NCI-H1417 treated with DMSO at 0.1 percent for 48 hours (cell line): ENCODE measurements at places on chromosomes 13 and 19.

- DNase-seq: no peak
Measured at GRCh38 chr19:3284759-3285646, 60.5 kb downstream of the CELF5 start.

GRCh38 chr13:91644806-91645205 lies 246.4 kb downstream of the GPC5 start:
- no peak for DNase-seq

DNA sequence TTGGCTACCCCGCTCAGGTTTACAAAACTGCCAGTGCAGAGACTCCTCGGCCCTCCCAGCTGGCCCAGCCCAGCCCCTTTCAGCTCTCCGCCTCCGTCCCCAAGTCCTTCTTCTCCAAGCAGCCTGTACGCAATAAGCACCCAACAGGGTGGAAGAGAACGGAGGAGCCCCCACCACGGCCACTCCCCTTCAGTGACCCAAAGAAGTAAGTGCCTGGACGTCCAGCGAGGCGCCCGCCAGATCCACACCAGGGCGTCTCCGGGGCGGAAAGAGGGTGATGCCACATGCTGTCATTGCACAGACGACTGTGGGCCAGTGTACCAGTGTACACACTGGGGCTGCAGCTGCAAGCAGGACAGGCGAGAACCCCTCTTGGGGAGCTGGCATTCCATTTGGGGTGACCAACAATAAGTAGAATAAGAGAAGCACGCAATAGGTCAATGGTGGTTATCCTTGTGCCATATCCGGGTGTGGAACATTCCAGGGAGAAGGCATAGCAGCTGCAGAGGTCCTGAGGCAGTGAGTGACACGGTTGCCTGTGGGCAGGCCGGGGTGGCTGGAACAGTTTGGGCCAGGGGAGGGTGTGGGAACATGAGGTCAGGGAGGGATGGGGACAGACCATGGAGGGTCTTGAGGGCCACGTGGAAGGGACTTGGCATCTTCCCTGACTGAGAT lies 41.3 kb downstream of the DPF1 start:
- DNase-seq: no peak

GRCh38 chr13:113216254-113217048 lies 7.0 kb downstream of the CUL4A start:
- no peak for DNase-seq

DNA sequence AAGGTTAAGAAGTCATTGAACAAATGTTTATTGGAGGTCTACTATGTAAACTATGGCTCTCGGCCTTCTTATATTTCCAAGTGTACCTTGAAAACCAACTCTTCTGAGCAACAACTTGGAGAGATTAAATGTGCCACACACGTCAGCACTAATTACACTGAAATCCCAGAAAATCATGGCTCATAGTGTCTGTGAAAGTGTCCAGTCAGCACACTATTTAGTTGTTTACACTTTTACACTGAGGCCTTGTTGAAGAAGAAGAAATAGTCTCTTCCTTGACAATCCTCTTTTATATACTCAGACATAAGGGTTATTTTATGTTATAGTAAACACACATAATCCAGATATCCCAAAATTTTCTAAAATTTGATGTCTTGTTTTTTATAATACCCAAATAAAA lies 30.9 kb upstream of the NBEA start:
- no peak for DNase-seq

- DNase-seq: no peak
Measured at GRCh38 chr19:29677001-29677817, 11.9 kb downstream of the PLEKHF1 start.

GRCh38 chr13:49731766-49732165 lies 40.5 kb upstream of the EBPL start:
- DNase-seq: no peak

DNA sequence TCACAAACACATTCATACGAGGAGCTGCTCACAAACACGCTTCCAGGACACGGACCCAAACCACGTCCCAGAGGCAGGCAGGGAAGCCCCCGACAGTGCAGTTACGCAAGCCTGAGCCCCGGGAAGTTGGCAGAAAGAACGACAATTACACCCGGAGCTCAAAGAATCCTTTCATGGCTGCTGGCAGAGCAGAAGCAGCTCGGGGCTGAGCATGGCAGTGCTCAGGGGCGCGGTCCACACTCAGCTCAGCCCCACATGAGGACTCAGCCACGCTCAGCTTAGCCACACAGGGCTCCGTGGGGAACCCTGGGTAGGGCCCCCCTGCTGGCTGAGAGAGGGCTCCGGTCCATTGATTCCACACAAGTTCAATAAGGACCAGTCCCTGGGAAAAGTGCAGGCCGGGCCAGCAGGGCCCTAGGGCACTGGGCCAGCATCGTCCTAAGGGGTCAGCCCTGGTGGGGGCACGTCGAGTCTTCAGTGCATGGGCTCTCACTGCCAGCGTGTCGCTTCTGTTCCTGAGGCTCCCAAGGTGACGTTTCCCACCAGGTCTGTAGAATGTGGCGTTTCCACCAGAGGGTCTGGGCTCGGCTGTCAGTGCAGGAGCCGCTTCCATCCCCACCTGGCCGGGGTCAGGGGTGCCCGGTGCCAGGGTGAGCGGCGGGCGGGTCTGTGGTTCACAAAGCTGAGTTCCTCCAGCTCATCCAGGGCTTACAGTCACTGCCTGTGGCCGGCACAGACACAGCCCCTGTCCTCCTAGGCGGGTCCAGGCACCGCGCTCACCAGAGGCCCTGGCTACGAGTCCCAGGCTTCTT lies 23.1 kb downstream of the GAS6 start:
- DNase-seq: no peak

DNA sequence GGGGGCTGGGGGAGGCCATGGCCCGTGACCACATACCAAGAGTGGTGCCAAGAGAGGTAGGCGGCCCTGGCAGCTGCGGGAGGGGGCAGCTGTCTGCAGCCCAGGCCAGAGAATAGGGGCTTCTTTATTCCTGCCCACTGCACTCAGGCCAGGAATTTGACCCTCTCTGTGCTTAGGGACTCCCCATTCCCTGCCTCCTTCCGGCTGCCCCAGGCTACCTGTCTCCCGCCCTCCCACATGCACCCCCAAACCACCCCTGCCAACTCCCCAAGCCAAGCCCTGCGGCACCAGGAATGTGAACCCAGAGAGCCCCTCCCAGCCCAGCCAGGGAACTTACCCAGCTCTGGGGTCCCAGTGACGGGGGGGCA lies 687 bp downstream of the PLEKHA4 start:
- DNase-seq: no peak
